ENCODE measurements at places on chromosomes 7 and 10.

DNA sequence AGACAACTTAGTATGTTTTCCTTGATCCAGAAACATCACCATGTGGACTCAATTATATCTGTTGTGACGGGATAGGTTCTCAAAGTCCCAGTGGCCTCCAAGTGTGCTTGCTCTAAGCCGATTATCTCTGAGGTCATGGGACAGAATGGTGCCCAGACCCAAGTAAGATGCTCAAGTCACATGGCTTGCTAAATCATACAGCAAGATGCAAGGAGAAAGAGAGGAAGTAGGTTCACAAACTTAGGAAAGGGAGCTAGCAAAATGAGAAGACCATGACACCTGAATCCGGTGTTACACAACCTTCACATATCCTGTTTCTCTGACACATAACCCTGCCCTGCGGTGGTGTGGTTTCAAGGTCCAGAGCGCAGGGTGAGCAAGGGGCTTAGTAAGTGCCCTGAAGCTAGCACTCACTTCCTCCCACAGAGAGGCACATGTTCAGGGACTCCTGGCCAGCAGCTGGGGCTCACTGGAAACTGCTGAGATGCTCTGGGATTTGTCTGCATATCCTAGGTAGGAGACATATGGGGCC is 590.9 kb upstream of the ANKRD30A start:
- DNase-seq, result no peak

GRCh38 chr10:46995234-46995633 is 84.0 kb downstream of the PTPN20 start:
- DNase-seq, result no peak

GRCh38 chr10:101986624-101986971 is 69.4 kb downstream of the ARMH3 start:
- no peak for DNase-seq

DNA sequence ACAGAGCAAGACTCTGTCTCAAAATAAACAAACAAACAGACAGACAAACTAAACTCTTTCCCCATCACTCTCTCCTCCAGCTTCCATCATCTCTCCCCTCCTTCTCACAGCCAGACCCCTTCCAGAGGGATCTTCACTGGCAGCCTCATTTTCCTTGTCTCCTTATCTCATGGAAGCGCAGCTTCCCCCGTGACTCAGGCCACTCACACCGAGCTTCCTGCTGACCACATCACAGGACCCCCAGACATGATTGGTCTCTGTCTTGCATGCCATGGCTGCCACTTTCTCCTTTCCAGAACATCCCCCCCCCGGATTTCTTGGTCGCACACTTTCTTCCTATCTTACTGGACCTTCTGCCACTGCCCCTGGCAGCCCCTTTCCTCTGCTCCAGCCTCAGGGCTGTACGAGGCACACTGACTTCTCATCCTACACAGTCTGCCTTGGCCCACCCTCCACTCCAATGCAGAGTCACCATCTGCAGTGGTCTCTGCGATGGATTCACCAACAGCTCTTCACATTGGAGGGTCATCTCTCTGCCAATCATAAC is 4.9 kb upstream of the INSIG1 start:
- DNase-seq, result no peak

GRCh38 chr10:69439813-69440506 is 11.3 kb upstream of the TSPAN15 start:
- DNase-seq, result no peak

- DNase-seq, result no peak
These were observed 395.7 kb upstream of the NRG3 start for GRCh38 chr10:81479316-81479715.

GRCh38 chr10:91771907-91772306 is 26.3 kb upstream of the TNKS2 start:
- no peak for DNase-seq

GRCh38 chr7:43395351-43395750 is 187.6 kb upstream of the STK17A start:
- DNase-seq, result no peak

DNA sequence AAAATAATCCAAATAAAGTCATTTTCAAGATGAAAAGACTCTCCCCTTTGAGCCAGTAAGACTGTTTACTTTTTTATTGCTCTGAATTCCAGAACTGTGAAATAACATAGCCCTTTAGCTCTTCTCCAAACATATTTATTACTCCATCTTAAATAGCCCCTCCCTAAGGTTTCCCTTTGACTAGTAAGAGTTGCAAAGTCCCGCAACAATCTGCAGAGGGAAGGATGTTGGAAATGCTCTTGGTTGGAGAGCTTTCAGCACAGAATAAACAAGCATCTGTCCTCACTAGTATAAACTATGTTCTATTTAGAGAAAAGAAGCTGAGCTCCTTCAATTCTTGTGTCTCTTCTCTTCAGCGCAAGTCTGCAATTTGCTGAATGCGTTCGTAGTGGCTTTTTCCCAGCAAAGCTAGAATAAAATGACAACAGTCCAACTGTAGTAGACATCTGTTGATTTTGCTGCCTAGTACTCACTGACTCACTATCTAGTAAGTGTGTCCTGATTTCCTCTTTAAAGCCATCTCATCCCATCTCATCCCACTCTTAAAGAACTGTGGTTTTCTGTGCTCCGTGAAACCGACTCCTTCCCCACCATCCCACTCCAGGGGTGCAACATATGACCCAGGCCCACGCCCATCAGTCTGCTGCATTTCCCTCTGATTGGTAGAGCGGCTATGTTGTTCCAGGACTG is 104.0 kb downstream of the FAM107B start:
- DNase-seq, result peak; percentile 50

GRCh38 chr7:85341121-85341520 is 154.3 kb upstream of the SEMA3D start:
- no peak for DNase-seq

DNA sequence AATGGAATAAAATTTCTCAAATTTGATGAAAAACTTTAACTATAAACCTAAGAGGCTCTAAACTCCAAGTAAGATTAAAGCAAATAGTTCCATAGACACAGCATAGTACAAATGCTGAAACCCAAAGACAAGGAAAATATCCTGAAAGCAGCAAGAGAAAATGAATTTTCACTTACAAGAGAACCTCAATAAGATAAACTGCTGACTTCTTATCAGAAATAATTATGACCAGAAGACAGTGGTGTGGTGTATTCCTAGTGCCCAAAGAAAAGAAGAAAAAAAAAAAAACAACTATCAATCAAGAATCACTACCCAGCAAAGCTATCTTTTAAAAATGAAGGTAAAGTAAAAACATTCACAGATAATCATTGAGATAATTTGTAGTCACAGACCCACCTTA is 106.3 kb downstream of the DYNC1I1 start:
- DNase-seq, result no peak

- DNase-seq, result no peak
These were observed 723.6 kb downstream of the INHBA start for GRCh38 chr7:40979296-40979695.

DNA sequence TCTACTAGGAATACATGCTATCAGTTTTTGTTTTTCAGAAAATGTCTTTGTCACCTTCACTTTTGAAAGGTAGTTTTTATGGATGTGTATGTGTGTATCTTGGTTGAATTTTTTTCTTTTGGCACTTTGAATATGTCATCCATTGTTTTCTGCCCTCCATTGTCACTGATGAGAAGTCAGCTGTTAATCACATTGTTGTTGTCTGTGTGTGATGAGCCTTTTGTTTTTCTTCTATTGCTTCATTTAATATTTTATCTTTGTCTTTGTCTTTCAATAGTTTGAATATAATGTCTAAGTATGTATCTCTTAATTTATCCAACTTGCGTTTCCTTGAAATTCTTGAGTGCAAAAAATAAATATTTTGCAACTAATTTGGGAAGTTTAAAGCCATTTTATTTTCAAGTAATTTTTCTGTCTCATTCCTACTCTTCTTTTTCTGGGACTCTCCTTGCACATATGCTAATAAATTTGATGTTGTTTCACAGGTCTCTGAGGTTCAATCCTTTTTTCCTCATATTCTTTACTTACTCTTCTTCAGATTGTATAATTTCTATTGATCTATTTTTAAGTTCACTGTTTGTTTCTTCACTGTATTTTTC is 546.9 kb upstream of the GHITM start:
- DNase-seq, result no peak

GRCh38 chr10:129660569-129660968 is 193.5 kb downstream of the MGMT start:
- no peak for DNase-seq

DNA sequence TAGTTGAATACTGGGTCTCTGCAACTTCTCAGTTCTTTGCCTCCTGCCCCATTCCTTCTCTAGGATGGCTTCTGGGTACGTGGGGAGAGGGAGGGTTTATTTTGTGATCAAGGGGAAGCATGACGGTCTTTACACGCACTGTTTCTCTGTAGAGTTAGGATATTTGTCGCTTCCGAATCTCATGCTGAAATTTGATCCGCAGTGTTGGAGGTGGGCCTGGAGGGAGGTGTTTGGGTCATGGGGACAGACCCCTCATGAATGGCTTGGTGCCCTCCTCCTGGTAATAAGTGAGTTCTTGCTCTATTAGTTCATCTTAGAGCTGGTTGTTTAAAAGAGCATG is 311.2 kb downstream of the GALNT17 start:
- peak; percentile 20 for DNase-seq

DNA sequence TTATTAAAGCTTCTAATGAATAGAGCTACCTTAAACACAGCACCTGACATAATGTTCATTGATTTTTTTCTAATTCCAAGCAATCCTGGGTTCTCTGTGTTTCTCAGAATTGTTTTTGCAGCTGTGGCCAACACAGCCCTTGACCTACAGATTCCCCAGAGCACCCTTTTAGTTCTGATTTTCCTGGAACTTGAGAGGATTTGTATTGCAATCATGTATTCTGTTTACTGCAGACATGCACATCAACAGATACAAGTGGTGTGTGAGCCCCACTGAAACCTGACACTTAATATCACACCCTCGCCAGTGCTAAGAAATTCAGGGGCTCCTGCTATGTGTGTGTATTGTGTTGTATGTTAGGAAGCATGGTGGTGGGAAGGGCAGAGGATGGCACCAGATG is 344.2 kb upstream of the POM121L12 start:
- no peak for DNase-seq

GRCh38 chr10:25220156-25220555 is 45.4 kb downstream of the GPR158 start:
- DNase-seq, result no peak

DNA sequence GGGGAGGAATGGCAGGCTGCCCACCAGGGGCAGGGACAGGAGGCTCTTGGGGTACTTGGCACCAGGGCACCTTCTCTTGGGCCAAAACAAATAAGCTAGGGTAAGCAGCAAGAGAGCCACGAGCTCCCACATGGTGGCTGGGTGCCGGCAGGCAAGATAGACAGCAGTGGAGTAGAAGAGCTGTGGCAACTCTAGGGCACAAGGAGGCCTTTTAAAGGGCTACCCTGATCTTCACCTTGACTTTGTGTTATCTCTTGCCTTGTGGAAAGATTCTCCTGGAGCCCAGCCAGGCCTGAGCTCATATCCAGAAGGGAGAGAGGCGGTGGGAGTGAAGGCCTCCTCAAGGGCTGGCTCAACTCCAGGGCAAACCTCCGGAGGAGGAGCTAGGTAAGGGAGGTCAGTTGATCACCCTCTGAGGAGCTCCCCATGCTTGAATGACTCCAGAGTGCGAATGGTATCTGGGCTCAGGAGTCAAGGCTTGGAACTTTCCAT is at the start of gene CYP17A1:
TSS of gene CYP17A1 (minus strand) at position 184 of the 492 bp plus-strand sequence. CDS start at position 132, 52 bp downstream.
- no peak for DNase-seq

- DNase-seq, result no peak
These were observed 32.1 kb downstream of the KMT2C start for GRCh38 chr7:152403726-152404125.

GRCh38 chr7:126972571-126972970 is 280.2 kb downstream of the GRM8 start:
- DNase-seq, result no peak

DNA sequence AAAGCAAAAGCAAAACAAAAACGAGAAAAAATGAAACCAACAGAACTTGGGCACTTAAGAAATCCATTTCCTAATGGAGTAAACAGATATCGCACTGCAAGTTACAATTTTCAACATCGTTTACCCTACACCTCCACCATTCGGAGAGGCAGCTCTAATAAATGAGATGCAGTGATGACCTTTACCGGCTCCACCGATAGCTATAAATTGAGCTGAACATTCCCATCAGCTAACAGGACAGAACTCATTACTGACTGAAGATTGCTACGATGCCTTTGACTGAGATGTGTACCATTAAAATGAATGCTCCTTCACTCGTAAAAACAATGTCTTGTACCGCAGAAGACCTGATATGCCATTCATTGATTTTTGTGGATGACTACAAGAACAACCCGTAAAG is 465.6 kb downstream of the DPP6 start:
- no peak for DNase-seq

DNA sequence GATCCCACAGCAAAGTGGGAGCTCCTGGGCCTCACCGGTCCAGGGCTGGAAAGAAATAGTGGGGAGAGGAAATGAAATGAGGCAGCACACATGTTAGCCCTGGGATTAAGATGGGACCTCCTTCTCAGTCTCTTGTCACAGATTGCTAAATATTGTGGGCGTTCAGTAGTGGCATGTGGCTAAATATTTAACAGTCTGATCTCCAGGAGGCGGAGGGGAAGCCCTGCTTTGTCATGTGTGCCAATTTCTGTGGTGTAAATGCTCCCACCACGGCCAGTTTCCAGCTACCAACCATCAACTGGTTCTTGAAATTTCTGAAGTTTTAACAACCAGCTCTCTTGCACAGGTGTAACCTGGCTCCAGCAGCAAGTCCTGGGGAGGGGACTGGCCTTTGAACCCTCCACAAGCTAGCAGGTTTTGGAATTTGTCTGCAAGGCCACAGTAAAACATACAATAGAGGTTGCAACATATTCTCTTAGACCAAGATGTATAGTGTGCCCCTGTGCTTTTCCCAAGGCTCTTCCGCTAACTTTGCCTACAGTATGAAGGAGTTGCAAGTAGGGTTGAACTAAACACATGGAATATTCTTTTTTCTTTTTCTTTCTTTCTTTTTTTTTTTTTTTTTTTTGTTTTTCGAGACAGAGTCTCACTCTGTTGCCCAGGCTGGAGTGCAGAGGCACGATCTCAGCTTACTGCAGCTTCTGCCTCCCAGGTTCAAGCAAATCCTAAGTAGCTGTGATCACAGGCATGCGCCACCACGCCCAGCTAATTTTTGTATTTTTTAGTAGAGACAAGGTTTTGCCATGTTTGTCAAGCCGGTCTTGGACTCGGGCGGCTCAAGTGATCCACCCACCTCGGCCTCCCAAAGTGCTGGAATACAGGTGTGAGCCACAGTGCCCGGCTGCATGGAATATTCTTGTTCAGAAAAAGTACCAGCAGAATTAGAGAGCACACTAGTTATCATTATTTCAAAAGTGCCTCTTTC is 103.1 kb upstream of the PCBD1 start:
- no peak for DNase-seq

DNA sequence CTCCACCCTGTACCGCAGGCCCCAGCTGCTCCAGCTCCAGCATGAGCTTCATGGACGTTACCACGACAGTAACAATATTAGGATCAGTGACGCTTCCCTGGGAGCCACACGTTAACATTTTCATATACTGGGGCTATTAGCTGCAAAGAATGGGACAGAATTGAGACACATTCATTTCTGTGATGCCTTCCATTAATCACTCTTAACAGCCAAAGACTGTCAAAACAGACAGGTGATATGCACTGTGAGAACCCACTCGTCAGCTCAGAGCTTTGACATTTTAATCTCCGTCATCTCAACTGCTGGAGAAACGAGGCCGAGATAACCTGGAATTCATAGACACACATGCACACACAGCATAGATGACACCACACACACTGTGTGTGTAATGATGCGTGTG is 408.4 kb upstream of the SHH start:
- DNase-seq, result no peak

GRCh38 chr7:26321435-26321834 is 29.8 kb downstream of the SNX10 start:
- no peak for DNase-seq

- DNase-seq, result no peak
These were observed 470.7 kb upstream of the KLF6 start for GRCh38 chr10:4255751-4256150.
